Daoy (cell line): ENCODE measurements at places on chromosomes 2 and 18. TPM values are rescaled to one million over a fixed set of nuclear protein-coding genes. Genes with fewer than 3 reads are reported as not detected.

The CERKL gene
- 0.29 TPM in 1 of 2 replicates, not detected in the other for total RNA-seq

The COLEC11 gene
- total RNA-seq = not detected in 2 replicates

The C2orf72 gene
- 0.57 and 0.86 TPM in 2 replicates for total RNA-seq

DNA sequence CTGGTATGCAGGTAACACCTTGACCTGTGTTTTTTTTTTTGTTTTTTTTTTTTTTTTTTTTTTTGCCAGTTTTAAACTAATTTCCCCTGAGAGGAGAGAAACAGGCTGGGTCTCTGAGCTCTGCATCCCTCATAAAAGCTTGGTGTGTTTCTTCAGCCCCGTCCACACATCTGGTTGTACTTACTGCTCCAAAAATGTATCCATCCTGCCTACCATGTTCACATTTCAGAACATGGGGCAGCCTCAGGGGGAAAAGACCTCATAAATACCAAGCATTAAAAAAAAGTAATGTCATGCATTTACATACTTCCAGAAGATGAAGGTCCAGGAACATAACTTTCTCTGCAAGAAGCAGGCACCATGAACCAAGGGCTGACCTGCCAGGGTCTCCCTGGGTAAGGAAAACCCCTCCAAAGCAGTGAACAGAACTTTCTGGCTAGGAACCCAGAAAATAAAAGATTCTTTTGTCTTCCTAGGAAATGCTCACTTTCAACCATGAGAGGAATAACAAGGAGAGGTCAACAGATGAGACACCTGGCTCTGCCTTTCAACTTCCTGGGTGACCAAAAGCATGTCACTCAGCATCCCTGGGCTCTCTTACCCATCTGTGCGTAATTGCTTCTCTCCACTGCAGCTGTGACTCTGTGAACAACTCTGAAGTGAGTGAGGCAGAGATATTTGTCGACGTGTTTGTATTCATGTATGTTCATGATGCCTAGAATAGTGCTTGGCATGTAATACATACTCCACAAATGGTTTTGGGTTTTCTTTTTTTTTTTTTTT lies 118.6 kb downstream of the MCFD2 start:
- DNase-seq = no peak

- no peak for DNase-seq
Observed at GRCh38 chr2:233399306-233400225, 45.3 kb downstream of the DGKD start.

DNA sequence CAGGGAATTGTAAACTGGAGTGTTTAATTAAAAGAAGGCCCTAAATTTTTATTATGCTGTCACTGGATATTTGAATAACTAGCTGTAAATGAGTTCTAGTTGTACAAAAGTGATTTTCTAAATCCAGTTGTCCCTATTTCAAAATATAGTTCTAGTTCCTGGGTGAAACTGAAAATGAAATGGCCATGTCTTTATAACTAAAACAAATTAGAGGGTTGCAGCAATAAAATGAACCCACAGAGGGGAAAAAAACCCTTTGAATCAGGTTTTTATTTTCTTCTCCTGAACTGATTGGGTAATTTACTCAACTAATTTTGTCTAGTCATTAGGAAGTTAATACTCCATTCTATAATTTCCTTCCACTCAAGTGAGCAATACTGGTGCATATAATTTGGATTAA lies 55.6 kb upstream of the MAP4K3 start:
- no peak for DNase-seq
